Iris pigment epithelial cell (primary cell): ENCODE measurements at places on chromosomes 2 and 18.

GRCh38 chr2:199147216-199147615 is 310.5 kb downstream of the SATB2 start:
- no peak for DNase-seq

DNA sequence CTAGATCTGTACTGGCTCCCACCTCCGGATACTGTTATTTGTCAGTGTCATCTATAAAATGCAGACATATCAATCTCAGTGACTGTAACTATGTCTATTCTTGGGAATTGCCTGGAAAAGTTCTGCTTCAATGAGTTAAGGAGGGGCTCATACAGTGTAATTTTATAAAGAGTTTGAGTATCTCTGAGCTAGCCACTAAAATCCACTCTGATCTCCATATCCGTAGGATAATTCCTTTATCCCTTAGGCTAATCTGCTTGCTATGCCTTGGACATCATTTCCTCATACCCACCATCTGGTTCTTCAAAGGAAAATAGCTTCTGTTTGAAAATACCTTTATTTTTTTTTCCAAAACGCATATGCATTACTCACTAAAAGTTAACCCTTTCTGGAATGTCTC is 863.2 kb downstream of the SUCLG1 start:
- DNase-seq, result no peak

DNA sequence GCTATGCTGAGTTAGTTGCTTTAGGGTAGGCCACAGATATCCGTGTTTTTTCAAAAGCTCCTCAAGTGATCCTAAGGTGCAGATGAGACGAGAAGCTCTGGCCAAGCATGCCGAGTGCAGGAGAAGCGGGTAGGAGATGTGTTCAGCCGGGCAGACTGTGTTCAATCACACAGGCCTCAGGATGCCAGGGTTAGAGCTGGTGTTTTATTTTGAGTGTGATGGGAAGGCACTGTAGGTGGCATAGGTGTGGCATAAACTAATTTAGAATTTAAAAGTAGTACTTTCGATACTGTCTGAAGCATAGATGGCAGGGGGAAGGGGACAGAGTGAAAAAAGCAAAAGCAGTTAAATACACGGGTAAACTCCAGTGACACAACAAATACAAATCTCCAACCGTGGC is 30.9 kb downstream of the DPP4 start:
- no peak for DNase-seq

DNA sequence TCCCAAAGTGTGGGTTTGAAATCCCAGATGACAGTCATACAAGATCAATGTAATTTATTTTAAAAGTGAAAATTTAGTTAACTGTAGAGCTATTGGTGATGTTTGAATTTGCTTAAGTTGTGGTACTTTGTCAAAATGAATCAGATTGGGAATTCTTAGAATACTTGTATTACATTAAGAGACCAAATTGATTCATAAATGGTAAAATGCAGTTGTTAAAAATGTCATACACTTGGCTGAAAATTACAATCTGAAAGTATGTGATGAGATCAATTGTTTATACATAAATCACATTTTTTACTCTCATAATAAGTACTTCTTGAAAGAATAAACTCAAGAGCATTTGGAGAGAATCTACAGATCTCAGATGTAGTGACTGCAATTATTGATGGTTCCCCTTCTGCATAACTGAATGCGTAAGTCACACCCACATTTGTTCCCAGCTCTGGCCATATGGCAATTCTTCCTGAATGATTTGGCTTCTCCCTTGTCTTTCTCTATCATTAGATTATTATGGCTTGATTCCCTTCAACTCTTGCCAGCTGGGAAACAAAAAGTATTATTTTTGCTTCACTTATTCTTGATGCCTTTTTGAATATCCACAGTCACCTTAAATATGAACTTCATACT is 558.5 kb downstream of the CPS1 start:
- peak; percentile 78 for DNase-seq

GRCh38 chr2:181876614-181877063 is 14.9 kb upstream of the ITPRID2 start:
- peak; percentile 72 for DNase-seq

- no peak for DNase-seq
Measured at GRCh38 chr2:25829828-25830227, 48.5 kb downstream of the ASXL2 start.

- no peak for DNase-seq
Measured at GRCh38 chr2:235283246-235283645, 210.6 kb upstream of the AGAP1 start.

- no peak for DNase-seq
Measured at GRCh38 chr2:186972281-186972970, 123.5 kb upstream of the ZSWIM2 start.

DNA sequence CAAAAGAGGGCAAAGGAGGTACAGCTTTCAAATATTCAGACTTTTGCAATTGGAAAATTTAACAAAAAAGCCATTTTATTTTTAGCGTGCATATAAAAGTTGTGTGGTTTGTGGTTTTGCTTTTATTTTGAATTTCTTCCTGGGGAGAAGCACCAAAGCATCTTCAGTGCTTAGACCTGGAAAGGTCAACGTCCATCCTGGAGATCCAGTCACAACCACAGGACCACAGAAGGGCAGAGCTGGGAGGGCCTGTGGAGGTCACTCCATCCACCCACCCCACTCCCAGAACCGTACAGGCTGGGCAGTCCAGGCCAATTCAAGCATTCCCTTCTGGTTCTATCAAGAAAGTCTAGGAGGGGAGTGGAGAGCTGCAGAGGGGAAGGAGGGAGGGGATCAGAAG is 43.8 kb downstream of the MPHOSPH10 start:
- no peak for DNase-seq

- DNase-seq, result no peak
Measured at GRCh38 chr18:34458410-34458977, 233.8 kb upstream of the NOL4 start.

GRCh38 chr18:9210966-9211365 is 74.4 kb downstream of the ANKRD12 start:
- DNase-seq, result peak; percentile 77

DNA sequence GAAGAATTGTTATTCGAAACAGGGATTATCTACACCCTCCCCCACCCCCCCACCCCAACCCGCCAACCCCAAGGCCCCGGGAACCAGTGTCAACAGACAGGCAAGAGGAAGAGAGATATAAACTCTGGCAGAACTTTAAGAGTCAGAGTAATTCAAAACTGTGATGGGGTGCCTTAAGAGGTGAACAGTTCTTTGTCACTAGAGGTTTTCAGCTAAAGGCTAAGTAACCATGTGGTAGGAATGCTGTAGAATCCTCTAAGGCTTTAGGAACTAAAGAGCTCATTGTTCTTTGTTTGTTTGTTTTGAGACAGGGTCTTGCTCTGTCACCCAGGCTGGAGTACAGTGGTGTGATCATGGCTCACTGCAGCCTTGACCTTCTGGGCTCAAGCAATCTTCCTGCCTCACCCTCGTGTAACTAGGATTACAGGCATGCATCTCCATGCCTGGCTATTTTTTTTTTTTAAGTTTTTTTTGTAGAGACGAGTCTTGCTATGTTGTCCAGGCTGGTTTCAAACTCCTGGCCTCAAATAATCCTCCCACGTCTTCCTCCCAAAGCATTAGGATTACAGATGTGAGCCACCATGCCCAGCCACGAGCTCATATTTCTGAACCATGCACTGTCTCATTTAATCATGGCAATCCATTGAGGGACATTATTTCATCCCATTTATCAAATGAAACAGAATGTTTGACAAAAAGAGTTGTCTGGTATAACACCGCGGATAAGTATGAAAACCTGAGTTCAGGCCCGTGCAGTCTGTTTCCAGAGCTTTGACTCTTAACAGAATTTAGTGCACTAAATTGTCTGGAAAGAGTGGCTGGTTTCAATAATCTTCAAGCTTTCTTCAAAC is 20.8 kb upstream of the TMEM17 start:
- no peak for DNase-seq

- DNase-seq, result peak; percentile 79
Measured at GRCh38 chr2:174577967-174578589, 19.5 kb downstream of the WIPF1 start.

DNA sequence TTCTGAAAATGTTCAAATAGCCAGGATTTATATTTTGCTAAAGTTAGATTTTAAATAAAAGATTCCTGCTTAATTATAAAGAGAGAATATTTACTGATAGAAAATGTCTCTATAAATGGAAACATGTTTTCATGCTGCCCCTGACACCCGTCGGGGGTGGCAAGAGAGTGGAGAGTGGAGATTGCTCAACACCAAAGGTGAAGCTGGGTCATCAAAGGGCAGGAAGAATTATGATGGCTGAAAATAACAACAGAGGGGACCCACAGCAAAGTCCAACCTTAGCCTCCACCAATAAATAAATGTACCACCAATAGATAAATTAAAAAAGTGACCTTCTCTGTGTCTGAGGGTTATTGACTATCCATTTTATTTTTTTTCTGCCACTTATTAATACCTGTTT is 326.8 kb upstream of the GYPC start:
- no peak for DNase-seq

- no peak for DNase-seq
Measured at GRCh38 chr2:222362336-222362735, 62.0 kb upstream of the SGPP2 start.

DNA sequence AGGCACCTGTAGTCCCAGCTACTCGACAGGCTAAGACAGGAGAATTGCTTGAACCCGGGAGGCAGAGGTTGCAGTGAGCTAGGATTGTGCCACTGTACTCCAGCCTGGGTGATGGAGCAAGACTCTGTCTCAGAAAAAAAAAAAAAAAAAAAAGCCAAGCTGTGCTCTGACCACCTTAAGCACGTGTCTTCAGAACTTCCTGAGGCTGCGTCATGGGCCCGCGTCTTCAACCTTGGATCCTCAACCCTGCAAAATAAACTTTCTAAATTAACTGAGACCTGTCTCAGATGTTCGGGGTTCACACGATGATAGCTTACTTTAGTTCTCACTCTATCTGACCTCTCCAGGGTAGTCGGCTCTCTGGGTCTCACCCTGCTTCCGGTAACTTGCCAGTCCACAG is 65.8 kb upstream of the CABLES1 start:
- DNase-seq, result no peak

GRCh38 chr2:199861132-199861774 is 10.3 kb upstream of the FTCDNL1 start:
- DNase-seq, result peak; percentile 44

DNA sequence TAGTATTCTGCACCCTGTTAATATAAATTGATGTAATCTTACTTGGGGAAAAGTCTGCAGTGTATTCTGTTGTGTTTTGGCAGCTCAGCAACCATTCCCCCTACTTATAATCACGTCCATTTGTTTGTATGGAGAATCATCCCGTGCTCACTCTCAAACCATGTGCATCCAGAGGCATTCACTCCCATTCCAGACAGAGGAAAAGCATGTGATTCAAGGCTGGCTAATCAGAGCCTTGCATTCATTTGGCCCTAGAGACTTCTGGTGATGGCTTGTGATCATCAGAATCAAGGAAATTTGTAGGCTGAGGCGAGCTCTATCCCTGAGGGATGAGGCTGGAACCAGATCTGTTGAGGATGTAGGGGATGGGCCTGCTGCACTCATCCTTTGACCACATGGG is 5.1 kb upstream of the WIPF1 start:
- no peak for DNase-seq

GRCh38 chr2:10297959-10298531 is 4.7 kb upstream of the HPCAL1 start:
- peak; percentile 92 for DNase-seq
